ENCODE measurements at places on chromosomes 6 and 20.

DNA sequence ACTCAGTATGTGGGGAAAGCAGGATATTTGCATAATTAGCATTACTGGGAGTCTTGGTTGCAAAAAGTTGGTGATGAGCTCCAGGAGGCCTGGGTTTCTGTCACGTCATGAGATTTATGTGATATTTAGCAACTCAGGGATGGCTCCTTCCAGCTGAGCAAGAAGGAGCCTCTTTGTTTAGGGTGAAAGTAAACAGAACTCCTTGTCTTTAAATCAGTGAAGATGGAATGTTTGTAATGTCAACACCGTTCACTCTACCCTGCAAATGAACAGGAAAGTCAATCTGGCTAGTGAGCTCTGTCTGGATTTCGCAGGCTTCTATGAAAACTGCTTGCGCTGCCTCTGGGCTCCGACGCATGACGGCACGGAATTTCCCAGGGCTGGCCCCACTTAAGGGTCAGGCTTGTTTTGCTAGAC lies 86.9 kb downstream of the PXDC1 start:
- DNase-seq = no peak

DNA sequence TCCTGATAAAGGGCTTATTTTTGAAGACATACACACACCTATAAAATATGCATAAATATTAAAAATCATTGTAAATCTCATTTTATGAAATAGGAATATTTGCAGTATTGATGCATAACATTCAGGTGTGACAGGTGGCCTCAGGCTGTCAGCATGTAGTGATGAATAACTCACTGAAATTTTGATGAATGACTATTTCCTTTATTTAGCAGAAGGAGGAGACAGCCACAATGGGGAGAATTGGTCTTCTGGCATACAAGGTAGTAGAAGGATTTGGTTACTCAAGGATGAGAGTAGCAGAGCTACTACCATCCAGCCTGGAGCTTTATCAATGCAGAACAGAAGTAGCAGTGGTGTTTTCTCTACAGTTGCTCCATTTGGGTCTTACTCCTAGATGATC lies 47.2 kb downstream of the RGS17 start:
- DNase-seq = no peak

DNA sequence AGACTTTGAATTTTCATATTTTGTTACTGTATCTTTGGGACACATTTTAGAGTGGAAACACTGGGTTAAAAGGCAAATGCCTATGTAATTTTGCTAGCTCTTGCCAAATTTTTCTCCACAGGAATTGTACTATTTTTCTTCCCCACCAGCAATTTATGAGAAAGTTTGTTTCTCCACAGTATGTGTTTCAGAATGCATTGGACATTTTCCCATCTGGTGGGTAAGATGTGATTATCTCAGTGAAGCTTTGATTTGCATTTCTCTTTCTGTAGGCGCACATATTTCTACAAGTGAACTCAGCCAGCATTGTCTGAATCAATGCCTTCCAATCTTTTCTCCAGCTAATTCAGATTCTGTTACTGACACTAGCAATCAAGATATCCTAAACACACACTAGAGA lies 157.8 kb downstream of the RCAN2 start:
- no peak for DNase-seq

GRCh38 chr20:57829805-57830514 lies 120.1 kb upstream of the PMEPA1 start:
- no peak for DNase-seq

- no peak for DNase-seq
Observed at GRCh38 chr6:53581173-53581773, 36.4 kb upstream of the GCLC start.

DNA sequence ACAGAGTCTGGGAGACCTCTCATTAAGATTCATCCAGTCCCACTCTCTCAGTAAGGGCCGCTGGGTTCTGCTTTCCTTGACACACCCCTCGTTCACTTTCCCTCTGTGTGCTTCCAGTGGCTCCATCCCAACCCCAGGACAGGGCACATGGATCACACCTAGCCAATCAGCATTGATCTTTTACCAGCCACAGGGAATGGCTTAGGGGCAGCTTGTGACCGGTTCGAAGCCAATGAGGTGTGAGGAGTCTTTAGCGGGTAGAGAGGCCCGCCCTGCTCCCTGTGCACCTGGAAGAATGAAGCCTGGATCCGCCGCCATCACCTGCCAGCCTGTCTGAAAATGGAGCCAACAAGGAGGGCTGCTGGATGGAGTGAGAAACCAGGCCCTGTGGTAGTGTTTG lies 35.2 kb upstream of the OVOL2 start:
- no peak for DNase-seq

- no peak for DNase-seq
Observed at GRCh38 chr20:36121981-36122930, 32.3 kb upstream of the EPB41L1 start.

- DNase-seq = no peak
Observed at GRCh38 chr6:113875470-113875869, 18.3 kb downstream of the MARCKS start.
